ENCODE measurements at places on chromosomes 11 and 22.

DNA sequence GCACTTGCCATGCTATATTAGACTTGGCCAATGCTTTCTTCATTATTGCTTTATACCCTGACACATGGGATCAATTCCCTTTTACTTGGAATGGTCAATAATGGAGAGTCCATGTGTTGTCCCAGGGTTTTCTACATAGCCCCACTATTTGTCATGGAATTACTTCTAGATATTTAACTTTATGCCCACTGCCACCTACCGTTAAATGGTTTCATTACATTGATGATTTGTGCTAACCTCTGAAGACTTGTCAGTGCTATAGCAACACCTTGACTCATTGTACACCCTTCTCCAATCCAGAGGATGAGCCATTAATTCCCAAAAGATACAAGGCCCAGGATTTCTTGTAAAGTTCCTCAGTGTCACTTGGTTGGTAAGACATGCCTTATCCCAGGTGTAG is 31.4 kb upstream of the SLC22A25 start:
- no peak for DNase-seq

DNA sequence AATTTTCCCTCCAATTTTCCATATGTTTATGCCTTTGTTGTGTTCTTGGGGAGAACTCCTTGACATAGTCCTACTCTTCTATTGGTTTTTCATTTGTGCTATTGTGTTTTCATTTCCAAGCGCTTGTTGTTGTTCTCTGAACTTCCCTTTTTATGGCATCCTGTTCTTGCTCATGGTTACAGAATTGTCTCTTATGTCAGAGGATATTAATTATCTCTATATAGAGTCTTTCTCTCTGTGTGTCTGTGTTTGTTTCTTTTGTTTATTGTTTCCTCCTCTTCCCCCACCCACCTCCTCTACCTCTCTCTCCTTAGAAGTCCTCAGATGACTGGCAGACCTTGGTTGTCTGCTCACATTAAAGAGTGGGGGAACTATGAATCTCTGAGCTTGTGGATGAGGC is 69.9 kb downstream of the HORMAD2 start:
- DNase-seq: no peak

DNA sequence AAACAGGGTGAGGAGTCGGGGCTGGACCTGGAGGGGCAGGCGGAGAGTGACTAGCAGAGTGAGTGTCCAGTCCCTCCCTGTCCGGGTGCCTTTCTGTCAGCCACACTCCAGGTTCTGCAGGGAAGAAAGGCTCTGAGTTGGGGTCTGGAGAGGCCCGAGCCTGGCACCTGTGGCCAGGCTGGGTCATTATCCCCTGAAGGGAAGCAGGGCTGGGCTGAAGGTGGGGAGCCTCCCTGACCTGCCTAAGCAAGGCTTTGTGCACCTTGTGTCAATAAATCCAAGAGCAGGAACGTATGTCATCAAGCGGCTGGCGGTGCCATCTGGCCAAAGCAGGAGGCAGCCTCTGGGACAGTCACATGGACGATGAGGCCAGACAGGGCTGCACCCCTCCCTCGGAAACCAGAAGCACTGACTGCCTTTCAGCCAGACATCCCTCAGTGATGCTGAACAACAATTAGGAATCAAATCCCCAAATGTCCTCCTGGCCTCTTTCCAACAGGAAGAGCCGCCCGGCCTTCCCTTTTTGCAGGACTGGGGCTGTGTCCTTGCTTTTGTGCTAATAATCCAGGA is 73.9 kb upstream of the FGF3 start:
- DNase-seq: no peak

DNA sequence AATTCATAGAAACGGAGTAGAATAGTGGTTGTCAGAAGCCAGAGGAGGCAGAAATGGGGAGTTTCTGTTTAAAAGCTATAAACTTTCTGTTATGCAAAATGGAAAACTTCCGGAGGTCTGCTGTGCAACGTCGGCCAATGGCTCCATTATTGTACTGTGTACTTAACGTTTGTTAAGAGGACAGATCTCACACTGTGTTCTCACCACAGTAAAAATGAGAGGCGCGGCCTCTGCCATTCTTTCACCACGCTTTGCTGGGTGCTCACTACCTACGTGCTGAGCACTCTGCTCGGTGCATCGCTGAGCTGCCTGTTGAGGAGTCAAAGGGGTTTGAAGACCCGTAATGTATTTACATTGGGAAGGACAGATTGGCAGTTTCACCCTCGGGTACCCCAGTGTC is 218.8 kb upstream of the B3GAT1 start:
- DNase-seq: no peak

DNA sequence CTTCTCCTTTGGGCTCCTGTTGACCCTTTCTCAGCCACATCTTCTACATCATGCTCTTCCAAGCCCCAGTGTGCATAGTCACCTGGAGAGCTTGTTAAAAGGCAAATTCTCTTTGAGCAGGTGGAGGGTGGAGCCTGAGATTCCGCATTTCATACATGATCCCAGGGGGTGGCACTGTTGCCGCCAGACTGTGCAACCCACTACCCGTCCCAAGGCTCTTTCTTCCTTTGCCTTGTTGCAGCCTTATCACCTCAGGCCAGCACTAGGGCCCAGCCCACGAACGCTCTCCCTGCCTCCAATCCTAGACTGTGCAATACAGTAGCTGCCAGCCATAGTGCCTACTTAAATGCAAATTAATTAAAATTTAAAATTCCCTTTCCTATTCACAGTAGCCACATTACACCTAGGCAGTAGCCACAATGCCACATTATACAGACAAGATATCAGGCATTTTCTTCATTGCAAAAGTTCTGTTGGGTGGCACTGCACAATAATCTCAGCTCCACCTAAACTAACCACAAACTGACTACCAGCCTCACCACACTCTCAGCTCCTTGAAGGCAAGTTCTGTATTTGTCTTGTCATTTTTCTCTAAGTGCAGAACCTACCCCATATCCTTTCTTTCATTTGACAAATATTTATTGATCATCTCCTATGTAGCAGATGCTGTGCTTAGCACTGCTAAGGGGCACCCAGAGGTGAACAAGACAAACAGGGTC is 4.6 kb upstream of the KCNJ5 start:
- peak; percentile 37 for DNase-seq

- peak; percentile 59 for DNase-seq
These were observed 1.2 kb downstream of the CD3E start for GRCh38 chr11:118305726-118306125.

DNA sequence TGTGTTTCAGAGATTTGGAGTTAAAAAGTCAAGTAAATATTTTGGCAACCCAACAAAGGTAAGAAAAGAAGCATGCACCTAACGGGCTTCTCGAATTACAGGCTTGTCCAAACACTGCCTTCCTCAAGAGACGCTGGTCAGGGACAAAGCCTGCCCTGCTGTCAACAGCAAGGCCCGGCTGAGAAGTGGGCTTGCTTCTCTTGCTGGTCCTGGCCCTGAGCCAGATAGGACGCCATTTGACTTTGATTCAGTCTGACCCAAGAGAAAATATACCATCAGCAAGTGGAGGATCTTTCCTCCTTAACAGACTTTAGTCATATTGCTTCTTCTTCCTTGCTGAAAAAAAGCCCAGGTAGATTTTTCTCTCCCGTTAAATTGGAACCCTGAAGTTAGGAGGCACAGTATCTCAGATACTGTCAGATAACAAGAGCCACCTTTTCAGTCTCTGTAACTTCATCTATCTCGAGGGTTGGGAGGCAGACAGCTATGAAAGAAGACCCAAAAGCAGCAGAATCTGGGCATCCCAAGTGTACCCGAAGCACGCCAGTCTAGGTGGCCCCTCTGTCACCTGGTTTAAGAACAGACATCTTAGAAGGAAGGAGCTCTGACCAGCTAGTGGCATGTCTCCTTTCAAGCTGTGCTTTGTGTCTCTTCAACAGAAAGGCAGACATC is 57.5 kb downstream of the C22orf31 start:
- no peak for DNase-seq

GRCh38 chr11:93718057-93718563 is 23.2 kb downstream of the TAF1D start:
- no peak for DNase-seq

GRCh38 chr22:44907765-44908737 is 101.8 kb downstream of the PHF21B start:
- DNase-seq: no peak

DNA sequence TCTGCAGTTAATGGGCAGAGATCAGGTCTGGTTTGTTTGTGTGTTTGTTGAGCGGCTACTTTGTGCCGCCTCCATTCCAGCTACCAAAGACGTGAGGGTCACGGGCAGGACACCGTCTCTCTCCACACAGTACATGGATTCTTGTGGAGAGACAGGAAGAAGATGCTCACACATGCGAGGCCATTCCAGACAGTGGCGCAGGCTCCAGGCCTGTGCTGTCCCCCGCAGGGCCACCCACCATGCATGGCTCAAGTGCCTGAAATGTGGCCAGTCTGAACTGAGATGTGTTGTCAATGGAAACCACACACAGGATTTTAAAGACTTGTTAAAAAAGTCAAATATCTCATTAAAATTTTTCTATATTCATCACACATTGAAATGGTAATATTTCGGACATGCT is 848.3 kb downstream of the TBC1D22A start:
- DNase-seq: no peak

- no peak for DNase-seq
These were observed 7.2 kb downstream of the MS4A15 start for GRCh38 chr11:60763692-60764369.

DNA sequence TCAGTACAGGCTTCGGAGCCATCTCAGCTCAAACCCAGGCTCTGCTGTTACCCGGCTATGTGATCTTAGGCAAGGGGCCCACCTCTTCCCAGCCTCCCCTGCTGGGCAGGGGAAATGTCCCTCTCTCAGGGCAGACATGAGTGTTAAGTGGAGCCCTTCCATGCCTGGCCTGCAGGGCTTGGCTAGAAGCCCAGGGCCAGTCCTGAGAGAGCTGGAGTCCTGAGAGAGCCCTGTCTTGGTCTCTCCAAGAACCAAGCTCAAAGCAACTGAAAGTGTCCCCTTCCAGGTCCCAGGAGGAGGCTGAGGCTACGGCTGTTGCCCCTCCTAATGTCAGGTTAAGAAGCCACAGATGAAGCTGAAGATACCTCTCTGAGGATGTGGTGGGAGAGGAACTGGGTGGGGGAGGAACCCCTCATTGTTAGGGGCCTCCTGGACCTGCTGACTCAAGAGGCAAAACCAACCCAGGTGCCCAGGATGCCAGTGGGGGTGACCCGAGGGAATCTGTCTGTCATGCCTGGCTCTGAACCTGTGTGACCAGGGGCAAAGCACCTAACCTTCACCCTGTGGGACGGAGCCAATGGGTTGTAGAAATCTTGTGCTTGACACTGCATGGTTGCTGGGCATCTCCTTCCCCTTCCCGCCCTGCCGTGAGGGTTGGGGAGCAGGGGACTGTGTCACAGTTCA is 4.2 kb downstream of the ZP1 start:
- peak; percentile 52 for DNase-seq

DNA sequence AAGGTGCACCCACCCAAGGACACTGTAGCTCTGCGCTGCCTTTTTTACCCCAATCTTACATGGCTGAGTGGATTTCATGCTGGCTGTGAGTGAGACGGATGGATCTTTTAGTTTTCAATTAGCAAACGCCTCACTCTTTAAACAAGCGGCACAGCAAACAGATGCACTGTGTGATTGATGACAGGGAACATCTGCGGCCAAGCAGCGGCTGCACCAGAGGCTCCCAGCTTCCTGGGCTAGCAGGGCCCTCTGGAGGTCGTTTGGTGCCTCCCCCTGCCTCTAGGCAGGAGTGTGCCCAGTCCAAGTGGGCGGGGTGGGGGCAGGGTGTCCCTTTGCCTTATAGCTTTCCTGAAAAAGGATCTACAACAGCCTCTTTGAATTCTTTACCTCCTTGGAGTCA is 2.1 kb upstream of the DRD2 start:
- no peak for DNase-seq

- DNase-seq: no peak
These were observed 200.2 kb downstream of the PGR start for GRCh38 chr11:100929377-100929776.

- no peak for DNase-seq
These were observed 114.1 kb downstream of the SERGEF start for GRCh38 chr11:17898782-17899181.

GRCh38 chr11:22670830-22671229 is 4.4 kb downstream of the GAS2 start:
- DNase-seq: no peak

GRCh38 chr11:83801799-83802198 is 515.6 kb upstream of the CCDC90B start:
- DNase-seq: no peak

GRCh38 chr22:19307872-19308271 is 16.4 kb upstream of the CLTCL1 start:
- no peak for DNase-seq

DNA sequence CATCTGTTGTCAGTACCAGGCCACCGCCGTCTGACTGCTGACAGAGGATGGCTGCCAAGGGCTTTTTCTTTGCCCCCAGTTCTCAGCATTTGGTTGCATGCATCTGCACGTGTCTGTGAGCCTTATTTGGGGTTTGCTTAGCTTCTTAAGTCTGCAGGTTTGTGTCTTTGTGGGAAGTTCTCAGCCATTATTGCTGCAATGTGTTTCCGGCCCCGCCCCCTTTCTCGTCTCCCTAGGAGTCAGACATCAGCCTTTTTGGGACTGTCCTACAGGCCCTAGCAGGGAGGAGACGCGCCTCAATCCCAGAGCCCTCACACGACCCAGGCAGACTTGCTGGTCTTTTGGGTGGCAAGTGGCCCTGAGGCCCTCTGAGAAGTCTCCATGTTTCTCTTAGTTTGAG is 8.0 kb downstream of the MOB2 start:
- DNase-seq: no peak

DNA sequence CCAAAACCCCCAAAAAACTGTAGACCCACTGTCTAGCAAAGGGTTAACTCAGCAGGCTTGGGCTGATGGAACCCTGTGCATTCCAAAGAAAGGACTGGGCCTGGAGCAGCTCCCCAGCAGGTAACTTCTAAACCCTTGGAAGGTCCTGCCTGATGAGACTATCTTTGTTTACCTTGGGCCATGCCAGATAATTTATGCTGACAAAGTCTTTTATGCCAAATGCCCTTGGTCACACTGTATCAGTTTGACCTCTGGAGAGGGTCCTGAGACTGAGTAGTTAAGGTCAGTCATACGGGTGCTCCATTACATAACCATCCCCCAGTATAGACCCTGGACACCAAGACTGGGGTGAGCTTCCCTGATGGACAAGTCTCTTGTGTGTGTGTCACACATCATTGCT is 21.9 kb upstream of the DNAL4 start:
- no peak for DNase-seq

GRCh38 chr11:92552942-92553341 is 328.3 kb downstream of the FAT3 start:
- DNase-seq: no peak

DNA sequence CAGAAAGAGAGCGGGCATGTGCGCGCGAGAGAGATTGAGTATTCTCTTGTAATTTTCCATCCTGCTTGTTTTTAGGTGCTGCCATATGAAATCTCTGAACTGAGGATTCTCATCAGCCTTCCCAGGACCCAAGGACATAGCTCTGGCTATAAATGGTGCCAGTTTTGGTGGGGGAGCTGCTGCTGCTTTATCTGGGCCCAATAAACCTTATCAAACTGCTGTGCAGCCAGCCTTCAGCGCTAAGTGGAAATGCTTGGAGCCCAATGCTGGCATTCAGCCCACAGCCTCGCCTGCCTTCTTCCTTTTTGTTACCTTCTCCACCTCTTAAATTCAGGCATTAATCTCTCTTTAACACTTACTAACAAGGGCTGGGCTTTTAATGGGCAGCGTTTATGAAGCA is 2.4 kb upstream of the ZBTB16 start:
- DNase-seq: no peak

GRCh38 chr11:108697872-108698473 is 33.1 kb downstream of the DDX10 start:
- DNase-seq: peak; percentile 67
